ENCODE measurements at places on chromosomes 11 and 22.

- no peak for DNase-seq
Observed at GRCh38 chr11:61007383-61007955, 36.0 kb downstream of the CD6 start.

- no peak for DNase-seq
Observed at GRCh38 chr11:9138612-9139579, 47.5 kb upstream of the SCUBE2 start.

- no peak for DNase-seq
Observed at GRCh38 chr11:58490827-58491226, 17.1 kb downstream of the OR5B21 start.

DNA sequence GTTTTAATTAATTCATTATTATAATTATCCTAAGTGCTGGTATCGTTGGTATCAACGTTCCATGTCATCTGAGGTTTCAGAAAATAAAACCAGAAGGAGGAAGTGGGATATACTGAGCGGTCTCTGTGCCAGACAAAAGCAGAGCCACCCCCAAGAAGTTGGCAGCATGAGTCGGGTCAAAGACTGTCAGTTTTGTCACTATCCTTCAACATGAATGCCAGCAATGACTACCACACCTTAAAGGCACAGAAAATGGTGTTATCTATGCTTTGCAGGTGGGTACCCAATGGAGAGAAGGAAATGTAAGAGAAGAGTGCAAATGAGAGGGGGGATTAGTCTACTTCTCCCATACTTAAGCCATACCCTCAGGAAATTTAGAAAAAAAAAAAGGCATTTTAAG lies 408.5 kb downstream of the OPCML start:
- no peak for DNase-seq

DNA sequence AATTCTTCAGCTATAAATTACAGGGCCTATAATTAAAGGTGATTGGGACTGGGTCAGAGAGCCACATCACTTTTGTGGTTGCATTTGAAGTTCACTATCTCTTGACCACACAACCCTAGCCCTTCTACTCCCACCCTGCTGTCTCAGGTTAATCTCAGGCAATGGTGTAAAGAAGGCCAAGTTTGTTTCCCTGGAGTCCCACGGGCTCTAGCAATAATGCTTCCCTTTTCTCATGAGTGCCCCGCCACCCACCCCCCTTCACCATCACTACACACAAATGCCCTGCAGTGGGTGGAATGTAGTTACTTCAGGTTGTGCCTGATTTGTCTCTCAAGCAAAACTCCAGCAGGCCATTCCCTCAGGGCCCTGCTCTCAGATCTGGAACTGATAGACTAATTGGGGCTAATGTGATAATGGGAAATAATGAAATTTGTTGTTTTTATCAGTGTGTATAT lies 1.8 kb upstream of the EHF start:
- no peak for DNase-seq

- DNase-seq: no peak
Observed at GRCh38 chr11:63747011-63747410, 21.6 kb downstream of the ZFTA start.

GRCh38 chr11:126547691-126548090 lies 192.2 kb downstream of the ST3GAL4 start:
- no peak for DNase-seq

DNA sequence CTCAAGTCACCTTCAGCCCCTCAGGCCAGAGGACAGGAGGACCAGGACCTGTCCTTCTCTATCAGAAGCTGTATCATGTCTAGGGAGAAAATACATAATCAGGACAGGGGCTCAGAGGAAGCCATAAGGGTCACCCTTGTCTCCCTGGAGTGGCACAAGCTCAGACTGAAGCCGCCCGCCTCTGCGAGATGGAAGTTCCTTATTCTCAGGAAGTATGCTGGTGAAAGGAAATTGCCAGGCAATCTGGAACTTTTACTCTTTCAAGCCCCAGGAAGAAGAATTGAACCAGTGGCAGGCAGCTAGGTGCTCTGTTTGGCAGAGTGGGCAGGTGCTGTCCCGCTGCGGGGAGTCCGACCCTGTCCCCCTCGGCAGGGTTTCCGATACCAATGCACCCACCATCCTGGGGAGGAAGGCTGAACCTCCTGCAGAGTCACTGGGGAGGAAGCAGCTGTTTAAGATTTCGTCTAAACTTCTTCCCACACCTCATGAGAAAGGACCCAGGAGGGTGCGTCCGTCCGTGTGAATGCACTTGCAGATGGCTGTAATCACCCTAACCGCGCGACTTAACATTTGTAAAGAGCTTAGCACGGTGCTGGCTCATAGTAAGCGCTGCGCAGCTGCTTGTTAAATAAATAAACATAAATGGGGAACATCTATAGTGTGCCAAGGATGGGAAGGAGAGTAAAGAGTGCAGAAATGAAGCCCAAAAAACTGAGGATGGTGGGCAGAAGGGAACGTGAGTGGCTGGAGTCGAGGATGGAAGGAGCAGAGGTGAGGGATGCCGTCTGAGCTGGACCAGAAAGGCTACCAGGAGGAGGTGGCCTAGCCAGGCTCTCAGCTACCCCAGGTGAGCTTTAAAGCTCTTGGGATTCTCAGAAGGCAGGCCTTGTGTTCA lies 5.0 kb upstream of the ANO1 start:
- DNase-seq: peak; percentile 60

- no peak for DNase-seq
Observed at GRCh38 chr22:43183496-43184277, 3.2 kb downstream of the TTLL12 start.

DNA sequence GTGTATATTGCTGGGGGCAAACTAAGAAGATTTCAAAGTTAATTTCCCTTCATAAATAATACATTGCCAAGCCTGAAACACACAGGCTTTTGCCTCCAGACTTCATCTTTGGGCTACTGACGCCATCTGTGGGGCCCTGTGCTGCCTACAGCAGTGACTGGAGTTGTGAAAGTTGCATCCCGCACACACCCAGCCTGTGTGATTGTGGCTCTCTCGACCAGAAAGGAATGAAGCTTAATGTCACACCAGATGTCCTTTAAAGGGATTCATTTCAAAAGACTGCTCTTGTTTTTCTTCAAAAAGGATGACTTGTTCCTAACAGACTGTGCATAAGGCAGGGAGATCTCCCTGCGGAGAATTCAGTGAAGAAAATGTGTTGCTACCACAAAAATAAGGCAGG lies 210.5 kb downstream of the FAM181B start:
- no peak for DNase-seq

DNA sequence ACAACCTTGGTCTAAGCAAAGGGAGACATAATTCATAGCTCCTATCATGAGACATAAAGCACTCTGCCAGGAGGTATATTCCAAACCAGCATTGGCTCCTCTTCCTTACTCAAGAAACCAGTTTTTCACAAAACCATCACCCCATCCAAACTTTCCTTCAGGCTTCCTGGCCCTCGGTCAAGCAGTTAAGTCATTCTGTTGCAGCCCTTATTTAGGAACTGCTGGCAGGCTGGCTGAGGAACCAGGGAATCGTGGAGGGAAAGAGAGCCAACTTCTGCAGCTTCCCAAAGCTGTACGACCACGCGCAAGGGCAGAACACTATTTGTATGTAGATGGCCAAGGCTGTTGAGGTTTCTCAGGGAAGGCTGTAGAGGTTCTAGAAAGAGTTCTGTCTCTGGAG lies 680 bp downstream of the IFT46 start:
- no peak for DNase-seq

DNA sequence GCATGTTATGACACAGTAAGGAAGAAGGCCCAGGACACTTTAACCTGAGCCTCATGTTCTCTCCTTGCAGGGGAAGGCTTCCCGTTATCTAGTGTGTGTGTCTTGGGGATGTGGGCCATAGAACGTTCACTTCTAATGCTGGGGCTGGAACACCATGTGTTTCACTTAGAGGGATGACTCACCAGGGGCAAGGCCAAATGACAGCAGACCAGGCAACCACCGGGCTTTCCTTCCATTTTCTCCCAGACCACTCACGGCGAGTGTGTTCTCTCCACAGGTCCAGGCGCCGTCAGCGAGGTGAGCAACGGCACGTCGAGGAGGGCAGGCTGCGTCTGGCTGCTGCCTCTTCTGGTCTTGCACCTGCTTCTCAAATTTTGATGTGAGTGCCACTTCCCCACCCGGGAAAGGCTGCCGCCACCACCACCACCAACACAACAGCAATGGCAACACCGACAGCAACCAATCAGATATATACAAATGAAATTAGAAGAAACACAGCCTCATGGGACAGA lies 964.4 kb downstream of the NTM start:
- no peak for DNase-seq

- peak; percentile 34 for DNase-seq
Observed at GRCh38 chr22:35014812-35015211, 51.1 kb upstream of the ISX start.

DNA sequence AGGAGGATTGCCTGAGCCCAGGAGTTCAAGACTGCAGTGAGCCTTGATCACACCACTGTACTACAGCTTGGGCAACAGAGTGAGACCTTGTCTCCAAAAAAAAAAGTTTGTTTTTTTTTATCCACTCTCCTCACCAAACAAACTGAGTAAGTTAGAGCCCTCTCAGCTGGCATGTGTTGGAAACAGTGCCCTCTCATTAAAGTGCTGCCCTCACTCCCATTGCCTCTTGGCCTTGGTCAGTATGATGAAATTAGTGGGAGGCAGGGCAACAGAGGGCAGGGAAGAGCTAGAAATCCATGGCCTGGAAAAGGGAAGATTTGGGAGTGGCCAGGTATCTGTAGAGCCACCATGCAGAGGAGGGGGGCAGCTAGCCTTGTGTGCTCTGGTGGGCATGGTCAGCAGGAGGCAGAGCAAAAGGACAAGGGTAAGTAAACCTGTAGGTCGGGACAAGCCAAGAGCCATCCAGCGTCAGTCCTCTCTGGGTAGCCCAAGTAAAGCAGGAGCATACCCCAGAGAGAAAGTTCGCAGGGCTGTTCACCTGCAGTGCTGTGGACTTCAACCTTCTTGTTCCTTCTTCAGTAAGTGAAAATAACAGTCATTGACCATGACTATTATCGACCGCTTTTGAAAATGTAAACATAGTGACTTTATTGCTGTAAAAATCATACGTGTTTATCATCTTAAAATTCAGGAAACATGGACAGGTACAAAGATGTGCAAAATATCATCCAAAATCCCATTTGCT lies 28.2 kb downstream of the PIK3IP1 start:
- DNase-seq: no peak

- DNase-seq: no peak
Observed at GRCh38 chr11:79274636-79275331, 166.0 kb downstream of the TENM4 start.

GRCh38 chr11:131192628-131193027 lies 177.8 kb upstream of the NTM start:
- DNase-seq: no peak

GRCh38 chr11:75513250-75513649 lies 12.5 kb downstream of the GDPD5 start:
- DNase-seq: no peak

DNA sequence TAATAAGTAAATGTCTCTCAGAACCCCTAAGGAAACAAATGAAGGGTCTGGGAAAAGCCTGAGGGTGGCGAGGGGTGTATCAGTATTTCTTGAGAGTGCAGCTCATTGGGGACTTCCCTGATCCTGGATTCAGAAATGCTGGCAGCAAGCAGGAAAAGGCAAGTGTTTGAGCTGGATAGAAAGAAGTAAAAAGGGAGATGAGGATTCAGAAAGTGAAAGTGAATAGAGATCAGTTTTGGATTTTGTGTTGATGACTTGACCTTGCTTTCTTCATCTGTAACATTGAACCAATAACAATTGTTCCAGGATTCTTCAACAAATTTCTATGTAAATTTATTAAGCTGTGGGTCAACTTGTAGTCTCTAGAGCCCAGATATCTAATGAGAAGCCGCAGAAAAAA lies 66.9 kb upstream of the CTSC start:
- no peak for DNase-seq

- DNase-seq: no peak
Observed at GRCh38 chr11:36147491-36147890, 141.7 kb downstream of the COMMD9 start.

- peak; percentile 80 for DNase-seq
Observed at GRCh38 chr11:20367313-20367948, 3.9 kb downstream of the HTATIP2 start.

- DNase-seq: no peak
Observed at GRCh38 chr11:6124245-6124644, 16.8 kb downstream of the OR56B4 start.

DNA sequence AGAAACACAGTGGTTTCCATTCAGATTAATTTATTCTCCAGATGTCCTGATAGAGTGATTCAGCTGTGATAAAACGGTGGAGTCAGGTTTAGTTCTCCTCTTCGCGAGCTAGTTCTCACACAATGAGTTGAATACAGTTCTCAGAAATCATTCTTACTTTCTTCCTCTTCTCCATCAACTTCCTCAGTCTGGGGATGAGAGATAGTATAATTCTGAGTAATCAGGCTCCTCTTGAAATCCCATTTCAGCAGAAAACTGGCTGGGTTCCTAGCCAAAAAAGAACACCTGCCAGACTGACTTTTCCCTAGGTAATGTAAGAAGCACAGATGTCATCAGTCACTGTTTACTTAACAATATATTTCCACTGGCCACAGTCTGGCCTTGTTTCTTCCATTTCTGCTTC lies 76.7 kb downstream of the SVIP start:
- no peak for DNase-seq

GRCh38 chr22:47607486-47607885 lies 845.0 kb downstream of the TBC1D22A start:
- DNase-seq: no peak

GRCh38 chr11:34654483-34655334 lies 33.8 kb downstream of the EHF start:
- DNase-seq: no peak

DNA sequence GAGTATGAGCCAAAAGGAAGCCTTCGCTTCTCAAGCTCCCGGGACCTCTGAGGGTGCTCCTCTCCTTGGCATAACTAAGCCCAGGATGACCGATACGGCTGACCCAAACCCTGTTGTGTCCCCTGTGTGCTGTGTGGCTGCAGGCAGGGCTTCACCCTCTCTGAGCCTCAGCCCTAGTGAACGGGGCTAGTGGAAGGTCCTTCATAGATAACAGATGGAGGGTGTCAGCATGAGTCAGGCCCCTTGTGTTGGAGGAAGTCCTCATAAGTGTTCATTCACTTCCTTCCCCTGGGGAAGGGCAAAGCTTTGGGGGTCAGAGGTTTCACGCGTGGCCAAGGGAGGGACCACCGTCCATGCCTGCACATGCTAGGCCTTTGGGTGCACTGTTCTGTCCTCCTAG lies 21.5 kb downstream of the SHISAL1 start:
- no peak for DNase-seq

DNA sequence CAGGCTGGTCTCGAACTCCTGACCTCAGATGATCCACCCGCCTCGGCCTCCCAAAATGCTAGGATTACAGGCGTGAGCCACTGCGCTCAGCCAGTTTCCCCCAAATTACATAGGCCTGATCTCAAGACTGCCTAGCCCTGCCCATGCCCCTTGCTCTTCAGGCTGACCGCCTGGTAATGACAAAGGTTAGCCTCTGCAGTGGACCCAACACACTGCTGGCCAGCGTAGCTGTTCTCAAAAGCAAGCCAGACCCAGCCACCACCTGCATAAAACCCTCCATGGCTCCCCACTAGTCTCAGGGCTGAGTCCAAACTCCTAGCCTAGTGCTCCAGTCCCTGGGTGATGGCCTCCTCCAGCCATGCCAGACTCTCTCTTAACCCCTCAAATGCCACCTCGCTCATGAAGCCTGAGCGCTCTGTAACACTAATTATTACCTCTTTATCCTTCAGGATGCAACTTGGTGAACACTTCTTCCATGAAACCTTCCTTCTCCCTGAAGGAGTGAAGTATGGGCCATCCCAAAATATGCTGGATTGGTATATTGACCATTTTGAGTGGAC lies 836 bp upstream of the RSPH14 start:
- no peak for DNase-seq

Data from ascending aorta (tissue), 2 donors.